Daoy (cell line): ENCODE measurements at places on chromosomes 11 and 22. TPM values are rescaled to one million over a fixed set of nuclear protein-coding genes. Genes with fewer than 3 reads are reported as not detected.

DNAJB7 gene
- total RNA-seq = not detected in 2 replicates

OR51I1 gene
- not detected in 2 replicates for total RNA-seq

SLC17A6 gene
- not detected in 2 replicates for total RNA-seq

CCDC87 gene
- total RNA-seq = 0.27 TPM in 1 of 2 replicates, not detected in the other

IL17REL gene
- total RNA-seq = not detected in 2 replicates

F2 gene
- not detected in 2 replicates for total RNA-seq

OR52N2 gene
- not detected in 2 replicates for total RNA-seq

SCGB1A1 gene
- total RNA-seq = not detected in 2 replicates

KCTD21 gene
- total RNA-seq = 4.1 and 9.4 TPM in 2 replicates

PNPLA5 gene
- total RNA-seq = not detected in 2 replicates

TNNI2 gene
- total RNA-seq = not detected in 2 replicates

MIAT gene
- total RNA-seq = 0.06 and 0.27 TPM in 2 replicates

PRG3 gene
- total RNA-seq = not detected in 2 replicates

TRIM3 gene
- total RNA-seq = 9.4 and 16.4 TPM in 2 replicates

ARHGEF12 gene
- total RNA-seq = 20.4 and 20.8 TPM in 2 replicates

TMPRSS13 gene
- 0.06 and 0.48 TPM in 2 replicates for total RNA-seq

SHANK2 gene
- 0.06 and 0.29 TPM in 2 replicates for total RNA-seq

ELMOD1 gene
- total RNA-seq = 1.0 and 2.6 TPM in 2 replicates

MCHR1 gene
- not detected in 2 replicates for total RNA-seq

PPARA gene
- total RNA-seq = 1.3 and 1.7 TPM in 2 replicates

FAM118B gene
- total RNA-seq = 29.4 and 31.6 TPM in 2 replicates

RAG2 gene
- total RNA-seq = not detected in 2 replicates

BANF1 gene
- total RNA-seq = 54.1 and 65.0 TPM in 2 replicates

BIK gene
- 11.5 and 14.4 TPM in 2 replicates for total RNA-seq

BCR gene
- 22.2 and 27.3 TPM in 2 replicates for total RNA-seq

CLDN5 gene
- 0.11 TPM in 1 of 2 replicates, not detected in the other for total RNA-seq

OR8D1 gene
- not detected in 2 replicates for total RNA-seq

GGT1 gene
- total RNA-seq = 8.7 and 15.2 TPM in 2 replicates

ZNF215 gene
- total RNA-seq = 3.8 and 5.5 TPM in 2 replicates

LIF gene
- total RNA-seq = 33.3 and 35.2 TPM in 2 replicates

ADM2 gene
- total RNA-seq = 0.03 and 0.23 TPM in 2 replicates

SDF2L1 gene
- total RNA-seq = 53.8 and 79.6 TPM in 2 replicates

SLC22A8 gene
- total RNA-seq = not detected in 2 replicates

BBS1 gene
- 3.9 and 15.7 TPM in 2 replicates for total RNA-seq

NEFH gene
- total RNA-seq = 0.11 TPM in 1 of 2 replicates, not detected in the other

OR8G5 gene
- not detected in 2 replicates for total RNA-seq

P2RY6 gene
- 0.80 TPM in 1 of 2 replicates, not detected in the other for total RNA-seq

PANX2 gene
- 0.48 and 1.5 TPM in 2 replicates for total RNA-seq

MB gene
- total RNA-seq = 1.2 and 2.3 TPM in 2 replicates

TRIM48 gene
- total RNA-seq = not detected in 2 replicates

MAP6 gene
- total RNA-seq = 0.36 and 0.40 TPM in 2 replicates

APOA4 gene
- total RNA-seq = not detected in 2 replicates

CYTH4 gene
- total RNA-seq = 1.7 and 8.2 TPM in 2 replicates

FOLR2 gene
- total RNA-seq = not detected in 2 replicates

TMEM191B gene
- total RNA-seq = 27.4 TPM in 1 of 2 replicates, not detected in the other

KMT2A gene
- 13.2 and 19.1 TPM in 2 replicates for total RNA-seq

SCGB1D2 gene
- total RNA-seq = not detected in 2 replicates

MPEG1 gene
- total RNA-seq = not detected in 2 replicates

HMGXB4 gene
- total RNA-seq = 10.3 and 11.0 TPM in 2 replicates

TIMP3 gene
- 25.4 and 26.1 TPM in 2 replicates for total RNA-seq

CRYBB2 gene
- total RNA-seq = not detected in 2 replicates

KRTAP5-1 gene
- total RNA-seq = not detected in 2 replicates

CCDC116 gene
- total RNA-seq = 0.29 and 7.1 TPM in 2 replicates

PGA5 gene
- not detected in 2 replicates for total RNA-seq
